ENCODE measurements at places on chromosomes 5 and 9. TPM values are rescaled to one million over a fixed set of nuclear protein-coding genes. Genes with fewer than 3 reads are reported as not detected.

IL13 gene
- total RNA-seq: not detected

PIP5K1B gene
- 0.27 TPM for total RNA-seq

- no peak overlapping the region for H3K4me3 ChIP-seq
- H3K36me3 ChIP-seq: no peaks in the 10 kb centered on the region
- no peak for DNase-seq
- H3K4me1 ChIP-seq: no peaks in the 10 kb centered on the region
Observed at GRCh38 chr5:96470785-96471184, 37.7 kb upstream of the PCSK1 start.

TMC1 gene
- total RNA-seq: not detected

DNA sequence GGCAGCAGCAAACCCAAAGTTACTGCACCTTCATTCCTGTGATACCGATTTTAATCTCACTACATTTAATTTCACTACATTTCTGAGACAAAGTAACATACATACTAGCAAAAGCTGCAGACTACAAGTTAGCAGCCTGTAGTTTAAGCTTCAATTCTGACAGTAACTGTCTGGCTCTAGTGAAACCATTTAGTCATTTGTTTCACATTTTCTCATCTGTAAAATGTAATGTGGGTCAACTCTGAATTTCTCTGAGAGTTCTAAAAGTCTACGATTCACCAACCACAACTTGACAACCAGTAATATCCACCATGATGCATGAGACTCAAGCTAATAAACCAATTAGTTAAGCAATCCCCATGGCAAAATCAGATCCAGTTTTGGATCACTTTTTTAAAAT, 408.9 kb downstream of the PDE4D start:
- no peak for DNase-seq
- H3K36me3 ChIP-seq: no peaks in the 10 kb centered on the region
- no peak overlapping the region for H3K27ac ChIP-seq
- H3K27me3 ChIP-seq: no peaks in the 10 kb centered on the region
- H3K4me1 ChIP-seq: peaks cover 13% of the 10 kb centered on the region

GRCh38 chr9:134889386-134890154, 9.0 kb downstream of the FCN2 start:
- peaks cover 2% of the 10 kb centered on the region for H3K27me3 ChIP-seq
- no peaks in the 10 kb centered on the region for H3K36me3 ChIP-seq
- no peak for DNase-seq
- H3K4me1 ChIP-seq: peaks cover 4% of the 10 kb centered on the region
- no peak overlapping the region for H3K4me3 ChIP-seq

DNA sequence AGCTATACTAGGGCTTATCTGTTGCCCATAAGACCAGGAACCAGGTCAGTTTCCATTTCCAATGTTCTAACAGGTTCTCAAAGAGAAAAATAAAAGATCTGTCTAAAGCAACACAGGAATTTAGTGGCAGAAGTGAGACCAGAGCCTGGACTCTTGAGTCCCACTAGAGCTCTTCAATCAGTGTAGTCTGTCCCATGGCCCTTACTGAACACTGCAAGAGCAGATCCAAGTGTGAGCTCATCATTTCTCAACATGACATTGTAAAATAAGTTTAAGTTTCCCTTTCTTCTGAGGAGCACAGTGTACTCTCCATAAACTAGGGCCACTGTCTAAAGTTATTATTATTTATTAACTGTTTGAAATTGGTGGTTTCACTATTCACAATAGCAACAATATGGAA, 8.6 kb upstream of the PAPPA start:
- DNase-seq: no peak
- peaks cover 2% of the 10 kb centered on the region for H3K4me1 ChIP-seq
- no peak overlapping the region for H3K4me3 ChIP-seq
- H3K36me3 ChIP-seq: no peaks in the 10 kb centered on the region

DNA sequence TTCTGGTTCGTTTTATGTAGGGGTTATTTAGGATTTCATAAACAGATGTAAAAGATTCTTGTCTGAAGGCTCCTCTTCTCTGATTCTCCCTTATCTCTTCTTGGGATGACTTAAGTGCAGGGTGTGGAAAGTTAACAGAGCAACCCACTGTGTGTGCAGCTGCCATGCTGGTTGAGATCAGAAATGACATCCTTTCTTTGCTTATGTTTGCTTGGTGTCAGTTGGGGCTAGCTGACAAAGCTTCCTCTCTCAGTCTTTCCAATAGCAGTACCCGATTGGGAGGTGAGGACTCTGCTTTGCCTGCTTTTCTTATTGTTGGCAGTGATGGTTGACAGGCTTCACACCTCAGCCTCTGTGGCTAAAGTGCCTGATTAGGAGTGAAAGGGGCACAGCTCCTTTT, 26.5 kb downstream of the OGN start:
- peaks cover 5% of the 10 kb centered on the region for H3K36me3 ChIP-seq
- no peaks in the 10 kb centered on the region for H3K4me1 ChIP-seq
- H3K27ac ChIP-seq: no peak overlapping the region
- no peak for DNase-seq

- no peaks in the 10 kb centered on the region for H3K4me1 ChIP-seq
- H3K4me3 ChIP-seq: no peak overlapping the region
- no peaks in the 10 kb centered on the region for H3K27me3 ChIP-seq
- no peaks in the 10 kb centered on the region for H3K36me3 ChIP-seq
Observed at GRCh38 chr5:54867310-54867944, 118.0 kb downstream of the ESM1 start.

GRCh38 chr9:130482463-130482862, 37.7 kb downstream of the ASS1 start:
- no peak overlapping the region for H3K4me3 ChIP-seq
- H3K36me3 ChIP-seq: no peaks in the 10 kb centered on the region
- H3K4me1 ChIP-seq: peaks cover 28% of the 10 kb centered on the region
- peaks cover 8% of the 10 kb centered on the region for H3K27me3 ChIP-seq

DNA sequence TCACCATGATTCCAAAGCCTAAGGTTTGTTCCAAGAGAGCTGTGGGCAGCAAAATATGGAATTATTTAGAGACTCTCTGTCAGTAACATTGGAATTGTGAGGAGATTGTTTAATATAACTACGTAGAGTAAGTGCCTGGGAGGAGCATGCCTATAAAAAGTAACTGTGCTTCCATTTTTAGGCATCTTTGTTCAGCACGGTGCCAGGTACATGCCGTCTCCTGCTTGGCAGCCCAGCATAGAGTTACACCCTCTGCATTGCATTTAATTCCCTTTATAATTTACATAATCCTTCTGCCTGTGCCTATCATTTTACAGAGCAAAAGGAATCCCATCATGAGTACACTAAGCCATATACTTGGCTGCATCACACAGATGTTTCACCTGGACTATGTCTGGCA, 32.1 kb upstream of the ALDH1A1 start:
- no peaks in the 10 kb centered on the region for H3K27me3 ChIP-seq
- no peak overlapping the region for H3K4me3 ChIP-seq
- no peaks in the 10 kb centered on the region for H3K36me3 ChIP-seq
- no peak overlapping the region for H3K27ac ChIP-seq
- no peaks in the 10 kb centered on the region for H3K4me1 ChIP-seq
- no peak for DNase-seq

DNA sequence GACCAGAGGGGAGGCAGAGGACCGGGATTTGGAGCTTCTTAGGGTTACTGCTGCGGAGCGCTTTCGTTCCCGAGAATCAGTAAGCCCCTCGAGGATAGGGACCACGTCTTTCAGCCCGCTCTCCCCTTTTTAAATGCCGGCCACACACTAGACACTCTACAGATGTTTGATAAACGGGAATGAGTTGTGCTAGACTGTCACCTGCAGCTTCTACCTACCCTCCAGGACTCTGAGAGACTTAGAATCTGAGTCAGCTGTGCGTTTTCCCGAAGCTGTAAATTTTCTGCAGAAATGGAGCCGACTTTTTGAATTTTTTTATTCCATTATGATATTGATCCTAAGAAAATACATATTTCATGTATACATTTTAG, 670 bp downstream of the CCDC171 start:
- H3K4me1 ChIP-seq: no peaks in the 10 kb centered on the region
- H3K4me3 ChIP-seq: peak overlapping the region; percentile 96
- peaks cover 3% of the 10 kb centered on the region for H3K27me3 ChIP-seq
- no peak overlapping the region for H3K27ac ChIP-seq
- DNase-seq: no peak
- no peaks in the 10 kb centered on the region for H3K36me3 ChIP-seq

Data from glutamatergic neuron (in vitro differentiated cells).